NK-92 treated with Interleukin-12 subunit alpha and Interleukin-12 subunit beta, amount 100 ng/mL, for 24 hours (cell line): ENCODE measurements at places on chromosomes 13 and 19.

GRCh38 chr13:96898646-96899254, 95.5 kb downstream of the OXGR1 start:
- DNase-seq = no peak

GRCh38 chr19:50252887-50253268, 49.5 kb downstream of the MYH14 start:
- no peak for DNase-seq

GRCh38 chr13:22121146-22121739, 450.4 kb downstream of the FGF9 start:
- DNase-seq = no peak

GRCh38 chr19:7870571-7871436, 3.4 kb downstream of the PRR36 start:
- peak; percentile 30 for DNase-seq

DNA sequence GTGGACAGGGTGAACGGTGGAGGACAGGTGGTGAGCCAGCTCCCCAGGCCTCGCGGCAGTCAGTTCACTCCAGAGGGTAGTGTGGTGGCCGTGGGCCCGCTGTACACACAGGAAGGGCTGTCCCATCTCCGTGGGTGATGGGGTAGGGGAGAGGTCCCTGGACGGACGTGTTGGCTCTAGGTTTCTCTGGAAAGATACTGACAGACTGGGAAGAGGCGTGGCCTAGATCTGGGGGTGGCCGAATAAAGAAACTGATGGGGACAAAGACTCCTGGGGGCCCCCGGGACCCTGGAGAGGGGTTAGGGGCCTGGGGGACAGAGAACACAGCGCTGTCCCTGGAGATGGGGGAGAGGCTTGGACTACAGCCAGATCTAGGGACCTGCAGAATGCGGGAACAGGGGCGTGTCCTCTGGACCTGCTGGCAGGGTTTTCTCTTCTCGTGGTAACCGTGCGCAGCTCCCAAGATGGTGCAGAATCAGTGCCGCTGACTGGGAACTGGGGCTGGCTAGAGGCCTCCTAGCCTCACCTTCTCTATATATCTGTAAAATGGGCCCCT, 4.0 kb upstream of the PRAM1 start:
- no peak for DNase-seq

GRCh38 chr13:55869648-55870047, 1271.1 kb upstream of the PRR20A start:
- DNase-seq = no peak

DNA sequence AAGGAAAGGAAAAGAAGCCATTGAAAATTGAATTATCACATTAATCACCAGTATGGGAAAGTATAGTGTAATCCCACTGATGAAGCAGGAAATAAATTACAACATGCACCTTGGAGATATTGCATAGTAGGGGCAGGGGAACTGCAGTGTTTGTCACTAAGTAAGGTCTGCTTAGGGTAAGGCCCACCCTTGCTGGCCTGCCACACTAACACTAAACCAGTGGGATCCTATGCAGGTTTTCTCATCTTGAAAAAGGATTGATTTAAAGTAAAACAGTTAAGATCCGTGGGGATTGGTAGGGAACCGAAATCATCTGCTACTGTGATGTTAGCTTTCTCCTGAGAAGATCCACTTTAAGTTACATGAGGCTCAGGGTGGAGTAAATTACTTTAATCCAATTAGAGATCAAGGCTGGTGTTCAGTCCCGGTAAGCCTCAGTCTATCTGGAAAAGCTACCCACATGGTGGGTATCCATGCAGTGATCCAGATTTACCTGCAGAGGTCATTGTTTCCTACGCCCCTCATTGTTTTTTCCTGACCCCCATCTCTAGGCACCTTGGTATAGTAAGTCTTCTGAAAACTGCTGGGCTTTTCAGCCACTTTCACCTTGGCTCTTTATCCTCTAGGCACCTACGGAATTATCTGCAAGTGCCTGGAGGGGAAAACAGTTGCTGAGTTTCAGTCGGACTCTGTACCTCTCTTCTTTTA, 1014.9 kb upstream of the ATXN8OS start:
- DNase-seq = no peak

GRCh38 chr19:33441277-33441699, 67.8 kb downstream of the CEBPG start:
- no peak for DNase-seq

DNA sequence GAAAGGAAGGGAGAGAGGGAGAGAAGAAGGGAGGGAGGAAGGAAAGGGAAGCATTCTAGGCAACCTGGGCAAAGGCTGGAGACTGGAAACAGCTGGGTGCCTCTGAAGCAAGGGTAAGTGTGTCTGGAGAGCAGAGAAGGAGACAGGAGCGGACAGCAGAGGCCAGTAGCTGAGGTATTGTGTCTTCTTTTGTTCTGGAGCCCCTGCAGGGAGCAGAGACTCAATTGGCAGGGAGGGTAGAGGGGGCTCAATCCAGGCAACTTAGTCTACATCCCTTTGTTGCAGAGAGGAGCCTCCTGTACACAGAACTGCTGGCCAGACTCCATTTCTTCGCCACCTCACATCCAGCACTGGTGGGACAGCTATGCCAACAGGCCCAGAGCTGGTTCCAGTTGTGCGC, 53.2 kb downstream of the NWD1 start:
- no peak for DNase-seq

GRCh38 chr13:26680572-26680971, 80.0 kb downstream of the GPR12 start:
- DNase-seq = no peak

DNA sequence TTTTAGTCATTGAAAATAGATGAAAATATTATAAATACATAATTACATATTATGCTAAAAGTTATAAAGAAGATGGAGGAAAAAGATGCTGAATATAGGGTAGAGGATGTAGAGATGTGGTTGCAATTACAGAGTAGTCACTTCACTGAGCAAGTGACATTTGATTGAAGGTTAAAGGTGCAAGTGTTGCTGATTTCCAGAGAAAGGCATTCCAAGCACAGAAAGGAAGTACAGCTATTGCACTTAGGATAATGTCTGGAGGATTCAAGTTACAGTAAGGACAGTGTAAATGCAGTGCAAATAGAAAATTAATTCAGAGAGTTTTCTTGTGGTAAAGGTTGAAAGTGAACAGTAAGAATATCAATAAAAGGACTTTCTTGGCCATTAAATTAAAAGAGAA, 1721.8 kb downstream of the PCDH9 start:
- no peak for DNase-seq

- no peak for DNase-seq
These were observed 943.0 kb upstream of the PCDH9 start for GRCh38 chr13:68173111-68173510.

DNA sequence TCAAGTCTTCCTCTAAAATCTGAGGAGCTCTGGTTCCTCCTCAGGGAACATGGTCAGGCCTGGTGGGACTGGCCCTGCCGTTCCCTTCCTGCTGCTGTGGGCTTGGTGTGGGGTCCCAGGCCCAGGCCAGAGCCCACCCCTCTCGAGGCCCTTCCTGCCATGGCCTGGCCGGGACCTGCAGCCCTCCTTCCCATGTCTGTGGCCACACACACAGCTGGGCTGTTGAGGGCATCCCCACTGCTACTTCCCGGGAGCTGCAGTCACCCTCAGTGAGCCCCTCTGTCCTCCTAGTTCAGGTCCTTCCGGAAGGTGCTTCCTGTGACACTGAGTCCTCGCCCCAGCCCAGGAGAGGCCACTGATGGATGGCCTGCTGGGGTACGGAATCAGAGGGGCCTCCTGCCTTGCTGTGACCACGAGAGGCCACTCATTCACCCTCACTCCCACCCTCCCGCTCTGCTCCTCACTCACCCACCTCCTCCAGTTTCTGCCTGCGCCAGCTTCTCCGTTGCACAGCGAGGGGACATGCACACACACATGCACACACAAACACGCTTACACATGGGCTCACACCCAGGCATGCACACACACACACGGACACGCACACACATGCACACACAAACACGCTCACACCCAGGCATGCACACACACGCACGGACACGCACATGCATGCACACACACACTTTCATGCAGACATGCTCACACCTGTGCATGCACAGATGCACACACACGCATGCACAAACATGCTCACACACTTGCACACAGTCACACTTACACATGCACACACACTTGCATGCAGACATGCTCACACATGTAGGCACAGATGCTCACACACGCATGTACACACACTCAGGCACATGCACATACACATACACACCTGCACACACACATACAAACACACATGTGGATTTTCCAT, 7.3 kb upstream of the MCF2L start:
- no peak for DNase-seq

- no peak for DNase-seq
These were observed 805 bp downstream of the TMEM205 start for GRCh38 chr19:11345122-11345803.

DNA sequence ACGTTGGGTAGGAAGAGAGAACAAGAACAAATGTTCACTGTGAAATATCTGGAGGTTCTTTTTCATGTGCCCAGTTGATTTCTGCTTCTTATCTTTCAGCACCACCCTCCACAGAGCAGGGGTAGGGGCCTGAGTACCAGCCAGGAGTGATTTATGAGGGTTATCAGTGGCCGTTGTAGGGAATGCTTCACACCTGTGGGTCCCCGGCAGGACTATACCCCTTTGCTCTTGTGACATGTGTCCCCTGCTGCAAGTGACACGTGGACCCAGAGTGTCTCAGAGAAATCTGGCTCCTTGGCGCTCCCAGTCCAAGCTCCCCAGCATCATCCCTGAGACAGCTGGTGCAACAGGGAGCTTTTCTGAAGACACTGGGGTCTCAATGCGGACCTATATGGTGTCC, 29.7 kb downstream of the SIAH3 start:
- DNase-seq = no peak

- no peak for DNase-seq
These were observed 192.6 kb downstream of the MAB21L1 start for GRCh38 chr13:35283856-35284255.

DNA sequence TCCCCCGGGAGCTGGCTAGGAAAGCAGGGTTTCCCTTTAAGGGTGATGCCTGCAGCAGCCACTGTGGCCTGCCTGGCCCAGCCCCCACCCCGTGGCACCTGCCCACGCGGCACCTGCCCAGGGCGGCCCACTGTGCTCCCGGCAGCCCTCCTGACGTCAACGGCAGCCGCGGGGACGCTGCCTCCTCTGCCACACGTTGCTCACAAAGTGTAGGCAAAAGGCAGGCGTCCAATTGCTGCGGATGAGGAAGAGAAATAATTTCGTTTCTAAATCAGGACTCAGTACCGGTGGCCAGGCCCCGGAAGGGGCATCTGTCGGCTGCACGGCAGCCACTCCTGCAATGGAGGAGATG, 122.3 kb downstream of the URI1 start:
- DNase-seq = no peak

GRCh38 chr13:107900775-107901174, 314.6 kb downstream of the LIG4 start:
- DNase-seq = no peak

- no peak for DNase-seq
These were observed 193.9 kb downstream of the KCTD12 start for GRCh38 chr13:76692346-76692745.

DNA sequence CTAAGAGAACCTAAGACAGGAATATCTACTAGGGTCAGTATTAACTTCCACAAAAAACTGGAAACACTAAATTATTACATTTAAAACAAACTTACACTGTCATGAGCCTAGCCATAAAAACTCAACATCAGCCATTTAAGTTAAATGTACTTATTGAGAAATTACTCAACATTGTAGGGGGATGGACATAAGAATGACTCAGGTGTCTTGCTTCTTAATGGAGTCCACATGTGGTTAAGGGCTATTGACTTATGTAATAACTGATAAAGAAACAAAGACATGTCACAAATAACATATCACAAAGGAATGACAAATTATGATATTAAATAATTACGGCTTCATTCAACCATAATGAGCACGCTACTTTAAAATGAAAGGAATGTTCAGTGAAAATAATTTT, 36.2 kb downstream of the CLDN10 start:
- DNase-seq = no peak

- no peak for DNase-seq
These were observed 2.1 kb downstream of the POU4F1 start for GRCh38 chr13:78601124-78601873.

GRCh38 chr13:106110241-106110855, 425.1 kb downstream of the EFNB2 start:
- no peak for DNase-seq
